ENCODE measurements at places on chromosomes 3 and 15.

- DNase-seq = no peak
Observed at GRCh38 chr3:186784820-186785494, 1.6 kb downstream of the EIF4A2 start.

GRCh38 chr15:98524838-98525660 lies 123.3 kb upstream of the IGF1R start:
- no peak for DNase-seq

DNA sequence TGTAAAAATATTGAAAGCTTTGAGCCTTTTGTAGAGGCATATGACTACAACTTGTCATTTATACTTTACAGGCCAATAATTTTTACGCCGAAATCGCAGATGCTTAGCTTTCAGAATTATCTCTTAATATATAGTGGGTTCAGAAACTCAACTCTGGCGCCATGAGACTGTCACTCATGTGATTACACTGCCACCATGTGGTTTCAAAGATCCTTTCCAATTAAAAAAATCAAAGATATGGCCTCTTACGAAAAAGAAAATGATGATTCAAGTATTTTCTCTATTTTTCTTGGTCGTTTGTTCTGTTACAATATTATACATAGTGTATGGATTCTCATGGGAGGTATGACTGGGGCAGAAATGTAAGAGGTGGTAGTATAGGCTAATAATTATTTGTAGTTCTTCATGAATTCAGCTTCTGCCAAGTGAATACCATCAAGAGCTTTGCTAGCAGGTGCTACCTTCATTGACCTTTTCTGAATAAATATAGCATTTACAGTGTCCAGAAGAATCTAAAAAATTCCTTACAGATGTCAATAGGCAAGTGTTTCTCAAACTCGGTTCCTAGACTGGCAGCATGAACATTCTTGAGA lies 751.7 kb upstream of the GOLIM4 start:
- DNase-seq = peak; percentile 15

DNA sequence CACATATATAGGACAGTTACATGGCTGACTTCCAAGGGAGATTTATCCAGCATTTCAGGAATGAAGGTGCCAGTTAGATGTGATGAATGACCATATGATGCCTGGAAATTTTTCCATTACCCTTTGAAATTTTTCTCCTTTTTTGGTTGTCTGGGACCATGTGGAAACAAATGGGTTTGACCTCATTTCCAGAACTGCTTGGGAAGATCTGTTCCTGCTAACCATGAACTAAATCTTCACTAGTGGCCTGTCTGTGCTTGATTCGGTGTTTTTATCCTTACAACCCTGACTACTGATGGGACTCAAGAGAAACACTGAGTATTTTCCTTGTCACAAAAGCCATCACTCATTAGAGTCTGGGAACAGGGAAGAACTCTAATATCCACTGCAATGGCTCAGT lies 409.4 kb downstream of the PDCD6IP start:
- DNase-seq = no peak

DNA sequence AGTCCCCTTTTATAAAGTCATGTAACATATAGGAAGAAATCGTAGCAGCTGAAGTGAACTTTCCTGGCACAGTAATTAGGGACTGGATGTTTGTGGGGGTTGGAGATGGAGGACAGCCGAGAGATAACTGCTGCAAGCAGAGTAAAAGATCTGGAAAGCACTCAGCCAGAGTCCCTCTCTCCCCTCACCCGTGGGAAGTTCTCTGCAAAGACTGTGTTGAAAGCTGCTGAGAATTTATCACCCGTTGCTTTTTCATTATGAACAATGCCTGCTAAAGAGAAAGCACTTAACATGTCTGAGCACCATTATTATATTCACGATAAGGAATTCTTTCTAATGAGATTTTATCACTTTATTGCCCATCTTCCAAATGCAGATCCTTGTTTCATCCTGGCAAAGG lies 248.8 kb downstream of the SHOX2 start:
- DNase-seq = no peak

GRCh38 chr3:122941228-122942206 lies 86.0 kb downstream of the SEMA5B start:
- DNase-seq = no peak

- DNase-seq = no peak
Observed at GRCh38 chr3:29468187-29468586, 187.3 kb downstream of the RBMS3 start.
